NCI-H2029 (cell line): ENCODE measurements at places on chromosomes 7 and 10.

- no peak for DNase-seq
Measured at GRCh38 chr10:62264702-62265436, 3.8 kb downstream of the RTKN2 start.

- DNase-seq: no peak
Measured at GRCh38 chr10:36313142-36313541, 671.0 kb upstream of the FZD8 start.

GRCh38 chr7:35545831-35546230 lies 149.1 kb downstream of the HERPUD2 start:
- DNase-seq: no peak

- no peak for DNase-seq
Measured at GRCh38 chr7:98288064-98288823, 6.8 kb downstream of the BRI3 start.
